ENCODE measurements at places on chromosomes 16 and 17.
A peak's percentile ranks its signal among the peaks of the same experiment; 100 is the strongest.

- no peak for DNase-seq
Observed at GRCh38 chr17:78117027-78117981, 11.3 kb downstream of the TMC6 start.

DNA sequence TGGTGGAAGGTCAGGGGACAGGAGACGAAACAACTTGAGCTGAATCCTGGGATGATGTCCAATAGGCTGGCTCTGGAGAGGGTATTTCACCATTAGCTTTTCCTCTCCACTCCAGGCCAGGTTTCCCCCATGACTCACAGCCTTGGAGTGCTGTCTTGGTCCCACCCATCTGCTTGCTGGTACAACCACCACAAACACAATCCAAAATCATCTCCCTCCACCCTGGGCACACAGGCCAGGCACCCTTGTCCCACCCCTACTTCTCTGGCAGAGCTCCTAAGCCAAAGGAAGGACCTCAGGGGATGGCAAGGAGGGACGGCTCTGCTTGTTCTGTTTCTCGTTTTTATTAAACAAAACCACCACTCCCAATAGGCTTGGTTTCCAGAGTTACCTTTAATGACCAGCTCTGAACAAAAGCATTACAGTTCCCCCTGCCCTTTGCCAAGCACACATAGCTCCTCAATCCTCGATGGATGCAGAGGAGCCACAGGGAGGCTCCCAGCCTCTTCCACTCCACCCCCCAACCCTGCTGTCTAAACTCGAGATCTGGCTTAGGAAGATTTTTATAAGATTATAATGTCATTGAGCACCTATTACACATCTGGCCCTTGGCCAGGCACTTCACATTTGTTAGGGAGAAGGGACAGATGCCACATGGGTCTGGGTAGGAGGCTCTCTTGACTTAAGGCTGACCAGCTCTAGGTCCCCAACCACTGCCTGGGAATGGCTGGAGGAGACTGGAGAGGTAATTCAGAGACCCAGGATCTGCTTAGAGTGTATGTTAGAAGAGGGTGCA, 13.3 kb downstream of the CAVIN1 start:
- no peak for DNase-seq

DNA sequence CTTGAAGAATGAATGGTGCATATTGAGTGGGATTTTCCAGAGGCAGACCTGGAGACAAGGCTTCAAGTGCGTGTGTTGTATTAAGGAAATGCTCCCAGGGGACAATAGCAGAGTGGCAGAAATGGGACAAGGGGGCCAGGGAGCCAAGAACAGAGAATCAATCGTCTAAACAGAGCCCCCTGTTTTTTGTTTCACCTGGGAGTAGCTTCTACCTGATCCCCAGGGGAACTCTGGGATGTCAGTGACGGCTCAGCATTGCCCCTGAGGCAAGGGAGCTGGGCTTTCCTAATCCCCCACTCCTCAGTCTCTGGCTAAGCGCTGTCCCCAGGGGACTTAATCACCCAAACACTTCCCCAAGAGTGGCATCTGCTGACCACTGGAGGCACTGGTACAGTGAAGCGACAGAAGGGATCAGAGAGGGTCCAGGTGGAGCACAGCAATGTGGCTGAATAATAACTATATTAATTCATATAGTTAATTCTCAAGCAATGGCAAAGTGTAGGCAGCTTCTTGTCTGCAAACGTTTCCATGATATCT, 35.7 kb upstream of the C16orf78 start:
- DNase-seq, result no peak

GRCh38 chr17:795276-795675, 13.1 kb downstream of the MRM3 start:
- no peak for DNase-seq

GRCh38 chr16:71421911-71422310, 19.9 kb downstream of the TLE7 start:
- DNase-seq, result peak; percentile 20

DNA sequence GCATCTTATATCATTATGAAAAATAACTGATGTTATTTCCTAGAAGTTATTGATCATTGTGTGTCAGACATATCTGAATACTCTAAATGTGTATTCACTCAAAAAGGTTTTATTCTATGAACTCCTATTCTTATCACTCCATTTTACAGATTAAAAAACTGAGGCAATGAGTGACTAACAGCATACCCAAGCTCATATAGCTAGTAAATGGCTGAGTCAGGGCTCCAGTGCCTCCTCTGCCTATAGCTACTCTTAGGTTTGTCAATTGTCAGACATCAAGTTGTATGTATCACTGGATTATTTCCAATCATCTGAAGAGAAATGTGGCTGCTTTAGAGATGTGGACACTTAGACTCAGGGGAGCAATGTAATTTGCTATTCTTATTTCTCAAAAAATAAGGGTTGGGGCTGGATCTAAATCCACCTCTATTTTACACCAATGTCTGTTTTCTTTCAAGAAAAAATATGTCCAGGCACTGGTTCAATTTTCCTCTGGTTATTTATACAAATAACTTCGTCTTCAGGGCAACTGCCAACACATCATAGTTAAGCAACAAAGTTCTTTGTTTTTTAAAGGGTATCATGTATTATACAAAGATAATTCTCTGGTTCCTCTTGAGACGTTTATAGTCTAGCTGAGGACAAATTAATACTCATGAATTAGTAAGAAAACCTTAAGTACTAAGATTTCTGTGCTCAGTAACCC, 328.9 kb upstream of the MAF start:
- DNase-seq, result no peak

- no peak for DNase-seq
Observed at GRCh38 chr17:37743612-37743874, 1.3 kb downstream of the HNF1B start.

- no peak for DNase-seq
Observed at GRCh38 chr17:43543771-43544575, 2.2 kb downstream of the ETV4 start.

DNA sequence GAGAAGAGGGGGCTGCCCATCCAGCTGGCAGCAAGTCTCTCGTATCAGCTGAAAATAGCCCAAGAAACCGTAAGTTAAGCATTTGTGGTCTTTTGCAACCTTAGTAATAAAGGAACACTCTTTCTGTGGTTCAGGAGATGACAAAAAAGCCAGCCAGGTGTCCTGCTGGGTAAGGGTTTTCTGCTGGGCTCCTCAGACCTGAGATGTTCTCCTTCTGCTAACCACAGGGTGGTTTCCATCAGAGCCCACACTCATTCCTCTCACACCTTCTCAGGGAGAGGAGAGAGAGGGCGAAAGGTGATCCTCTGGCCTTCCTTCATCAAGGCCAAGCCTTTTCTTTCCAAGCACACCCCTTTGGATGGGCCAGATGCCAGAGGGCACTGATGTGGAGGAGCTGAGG, 70.7 kb downstream of the TEX14 start:
- DNase-seq, result no peak

Data from activated T-helper 1 cell treated with anti-CD3 and anti-CD28 coated beads, Interleukin-12 subunit alpha, Interleukin-12 subunit beta, Interleukin-2, Interleukin-4 antibody, amounts not matched to agents 30 ng/mL and 10 ng/mL and 1 ng/mL, durations not matched to agents 14 hours and 24 hours and 36 hours (primary cell).